ENCODE measurements at places on chromosomes 12 and 14.
A peak's percentile ranks its signal among the peaks of the same experiment; 100 is the strongest.

DNA sequence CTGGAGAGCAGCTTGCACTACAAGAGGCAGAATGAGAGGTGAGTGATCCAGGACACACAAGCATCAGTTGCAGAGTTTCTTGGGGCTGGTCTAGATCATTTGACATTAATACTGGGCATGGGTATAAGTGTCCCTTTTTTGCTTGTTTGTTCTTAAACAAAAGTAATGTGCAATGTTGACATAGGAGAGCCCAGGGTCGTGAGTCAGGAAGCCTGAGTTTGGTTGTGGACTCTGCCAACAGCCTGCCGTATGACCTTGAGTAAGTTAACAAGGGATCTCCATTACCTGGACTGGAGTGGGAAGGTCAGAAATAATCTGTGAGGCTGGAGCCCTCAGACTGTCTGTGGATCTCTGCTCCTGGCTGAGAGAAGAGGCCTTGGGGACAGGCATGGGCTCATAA lies 170.3 kb downstream of the KCNA5 start:
- DNase-seq, result no peak

- DNase-seq, result no peak
Measured at GRCh38 chr12:31765931-31766330, 37.1 kb upstream of the AMN1 start.

- no peak for DNase-seq
Measured at GRCh38 chr12:107223821-107224220, 130.5 kb upstream of the CRY1 start.

- DNase-seq, result no peak
Measured at GRCh38 chr12:89185889-89186288, 166.4 kb downstream of the DUSP6 start.

DNA sequence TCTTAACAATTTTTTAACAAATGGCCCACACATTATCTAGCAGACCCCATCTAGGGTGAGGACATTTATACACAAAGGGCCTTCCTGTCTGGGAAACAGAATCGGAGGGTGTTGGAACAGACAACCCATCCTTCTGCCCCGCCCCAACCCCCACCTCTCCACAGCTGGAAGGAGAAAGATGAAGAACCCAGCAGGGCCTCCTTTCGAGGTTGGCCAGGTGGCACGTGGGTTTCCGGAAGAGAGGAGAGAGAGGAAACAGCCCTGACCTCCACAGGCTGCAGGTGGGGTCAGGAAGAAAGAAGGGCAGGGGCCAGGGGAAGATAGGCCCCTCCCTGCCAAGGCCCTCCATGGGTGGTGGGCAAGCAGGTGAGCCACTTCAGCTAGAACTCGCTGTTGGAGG lies 57.2 kb downstream of the LRRC74A start:
- DNase-seq, result no peak

- no peak for DNase-seq
Measured at GRCh38 chr12:110638796-110639195, 24.9 kb downstream of the TCTN1 start.

DNA sequence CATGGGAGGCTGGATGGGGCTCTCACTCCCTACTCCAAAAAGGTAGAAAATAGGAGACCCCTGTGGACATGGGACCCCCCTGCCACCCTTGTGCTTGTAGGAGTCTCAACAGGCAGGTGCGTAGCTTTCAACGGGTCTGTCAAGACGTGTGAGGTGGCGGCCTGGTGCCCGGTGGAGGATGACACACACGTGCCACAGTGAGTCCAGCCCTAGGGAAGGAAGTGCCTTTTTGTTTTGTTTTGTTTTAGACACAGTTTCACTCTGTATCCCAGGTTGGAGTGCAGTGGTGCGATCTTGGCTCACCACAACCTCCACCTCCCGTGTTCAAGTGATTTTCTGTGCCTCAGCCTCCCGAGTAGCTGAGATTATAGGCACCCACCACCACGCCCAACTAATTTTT lies 12.9 kb downstream of the P2RX4 start:
- DNase-seq, result no peak

DNA sequence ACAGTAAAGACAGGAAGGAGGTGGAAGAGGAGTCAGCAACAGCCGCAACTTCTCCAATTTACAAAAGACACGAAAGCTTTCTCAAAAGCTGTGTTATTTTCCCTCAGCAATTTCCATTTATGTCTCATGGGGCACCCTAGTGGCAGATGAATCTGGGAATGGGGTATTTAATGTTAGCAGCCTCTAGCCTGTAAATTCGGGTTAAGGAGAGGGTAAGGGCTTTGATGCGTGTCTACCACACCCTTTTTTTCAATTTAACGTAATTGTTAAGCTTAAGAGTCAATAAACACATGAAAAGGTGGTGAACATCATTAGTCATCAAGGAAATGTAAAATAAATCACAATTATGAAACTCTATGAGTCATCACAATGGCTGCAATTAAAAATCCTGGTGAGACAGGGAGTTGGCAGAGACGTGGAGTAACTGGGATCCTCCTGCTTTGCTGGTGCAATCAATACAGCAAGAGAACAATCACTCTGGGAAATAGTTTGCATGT lies 986.4 kb downstream of the AACS start:
- DNase-seq, result no peak

DNA sequence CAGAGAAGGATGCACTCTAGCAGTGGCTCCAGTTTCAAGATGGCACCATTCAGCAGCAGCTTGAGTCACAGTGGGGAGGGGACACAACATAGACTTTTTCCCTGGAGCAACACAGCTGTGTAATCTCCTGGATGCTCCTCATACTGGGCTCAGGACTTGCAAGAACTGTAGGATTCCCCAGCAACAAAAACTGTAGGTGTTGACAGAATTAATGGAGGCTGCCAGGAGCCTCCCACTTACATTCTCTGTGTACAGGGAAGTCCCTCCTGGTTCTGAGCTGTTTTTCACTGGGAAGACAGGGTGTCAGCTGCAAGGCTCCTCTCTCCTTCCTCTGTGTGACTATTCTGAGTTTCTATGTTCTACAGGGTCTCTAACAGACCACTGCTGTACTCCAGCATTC lies 217.9 kb downstream of the KIF21A start:
- no peak for DNase-seq

DNA sequence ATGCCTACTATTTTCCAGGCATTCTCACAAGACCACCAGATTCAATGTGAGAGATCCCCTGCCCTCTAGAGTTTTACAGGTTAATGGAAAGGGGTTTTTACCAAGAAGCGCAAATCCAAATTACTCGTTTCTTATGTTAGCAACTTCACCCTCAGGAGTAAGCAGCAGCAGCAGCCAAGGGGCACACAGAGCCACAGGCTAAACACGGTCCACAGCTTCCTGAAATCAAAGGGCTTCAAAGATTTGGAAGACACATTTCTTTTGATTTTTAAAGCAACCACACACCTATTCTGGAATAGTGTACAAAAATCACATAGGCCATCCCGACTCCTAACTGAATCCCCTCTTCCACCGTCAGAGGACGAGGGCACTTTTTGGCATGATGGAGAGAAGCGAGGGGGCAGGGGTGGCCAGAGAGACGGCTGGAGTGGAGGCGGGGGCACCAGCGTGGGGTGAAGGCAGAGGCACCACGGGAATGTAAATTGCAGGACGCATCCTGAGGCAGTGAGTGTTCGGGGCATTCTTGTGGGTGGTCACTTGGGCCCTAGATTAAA lies 107.0 kb downstream of the ARF6 start:
- DNase-seq, result no peak

GRCh38 chr12:20457582-20457981 lies 89.2 kb downstream of the PDE3A start:
- no peak for DNase-seq

- no peak for DNase-seq
Measured at GRCh38 chr12:58323676-58324075, 382.3 kb downstream of the ATP23 start.

- DNase-seq, result no peak
Measured at GRCh38 chr12:100753837-100754236, 40.7 kb upstream of the ANO4 start.

GRCh38 chr14:64681796-64682710 lies 22.2 kb upstream of the PLEKHG3 start:
- DNase-seq, result peak; percentile 92
